ENCODE measurements at places on chromosomes 11 and 22. TPM values are rescaled to one million over a fixed set of nuclear protein-coding genes. Genes with fewer than 3 reads are reported as not detected.

DNA sequence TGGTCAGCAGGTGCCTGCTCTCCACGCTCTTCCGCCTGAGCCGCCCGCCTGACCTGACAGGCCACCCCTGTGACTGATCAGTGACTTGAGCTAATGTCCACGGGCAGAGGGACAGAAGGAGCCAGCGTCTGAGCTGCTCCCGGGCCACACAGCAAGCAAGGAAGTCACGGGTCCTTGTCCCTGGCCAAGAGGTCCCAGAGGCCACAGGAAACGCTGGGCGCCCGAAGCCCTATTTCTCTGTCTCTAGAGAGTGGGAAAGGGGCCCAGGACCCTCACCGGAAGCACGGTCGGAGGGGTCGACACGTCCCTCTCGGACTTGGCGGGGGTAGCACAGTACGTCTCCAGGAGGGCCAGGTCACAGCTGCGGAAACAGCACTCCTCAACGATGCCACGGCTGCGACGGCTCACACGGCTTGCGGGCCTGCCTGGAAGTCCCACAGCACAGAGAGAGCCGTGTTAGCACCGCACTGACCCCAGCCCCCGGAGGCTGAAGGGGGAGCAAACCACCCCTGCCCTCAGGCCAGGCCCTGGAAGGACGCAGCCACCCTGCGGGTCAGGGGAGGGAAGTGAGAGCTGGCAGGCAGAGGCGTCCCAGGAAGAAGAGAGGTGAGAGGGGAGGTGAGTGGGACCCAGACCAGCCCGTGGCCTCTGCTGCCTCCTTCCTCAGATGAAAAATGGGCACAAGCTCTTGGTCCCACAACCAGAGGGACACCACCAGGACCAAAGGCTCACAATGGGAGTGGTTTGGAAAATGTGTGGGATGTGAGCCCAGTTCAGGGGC, 5.8 kb downstream of the IGF2 start:
- no peaks in the 10 kb centered on the region for H3K36me3 ChIP-seq
- H3K27me3 ChIP-seq, result peaks cover 9% of the 10 kb centered on the region
- no peak overlapping the region for H3K4me3 ChIP-seq

- H3K4me3 ChIP-seq, result no peak overlapping the region
- no peak overlapping the region for H3K27ac ChIP-seq
- no peaks in the 10 kb centered on the region for H3K4me1 ChIP-seq
- no peak for DNase-seq
- no peaks in the 10 kb centered on the region for H3K27me3 ChIP-seq
Observed at GRCh38 chr22:49899530-49899929, 18.7 kb downstream of the ALG12 start.

GRCh38 chr11:93498161-93498560, 45.0 kb downstream of the SMCO4 start:
- H3K36me3 ChIP-seq, result no peaks in the 10 kb centered on the region
- no peak overlapping the region for H3K4me3 ChIP-seq
- DNase-seq, result no peak
- no peak overlapping the region for H3K27ac ChIP-seq
- no peaks in the 10 kb centered on the region for H3K4me1 ChIP-seq

DNA sequence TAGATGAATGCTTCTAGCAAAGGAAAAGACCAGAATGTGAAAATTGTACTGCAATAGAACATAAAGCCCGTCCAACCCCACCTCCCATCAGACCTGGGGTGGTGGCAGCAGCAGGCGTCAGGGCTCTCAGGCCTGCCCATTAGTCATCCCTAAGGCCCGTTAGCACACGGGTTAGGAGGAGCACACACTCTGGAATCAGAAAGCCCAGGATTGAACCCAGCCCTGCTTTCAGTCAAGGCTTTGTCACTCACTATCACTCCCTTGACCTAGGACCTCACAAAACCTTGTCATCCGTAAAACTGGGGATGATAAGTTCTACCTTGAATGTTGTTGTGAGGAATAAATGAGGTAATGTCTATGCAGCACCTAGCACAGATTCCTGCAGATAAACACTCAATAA, 26.9 kb downstream of the MICAL3 start:
- H3K4me3 ChIP-seq, result no peak overlapping the region
- peaks cover 5% of the 10 kb centered on the region for H3K4me1 ChIP-seq
- H3K36me3 ChIP-seq, result no peaks in the 10 kb centered on the region
- no peak for DNase-seq
- H3K27me3 ChIP-seq, result no peaks in the 10 kb centered on the region

GRCh38 chr11:112826026-112826425, 135.2 kb upstream of the NCAM1 start:
- no peak overlapping the region for H3K4me3 ChIP-seq
- no peaks in the 10 kb centered on the region for H3K27me3 ChIP-seq
- H3K27ac ChIP-seq, result no peak overlapping the region

The MYRF gene
- total RNA-seq, result 1.8 TPM

GRCh38 chr11:130145975-130146776, 13.4 kb upstream of the ST14 start:
- peak; percentile 26 for DNase-seq
- peaks cover 14% of the 10 kb centered on the region for H3K36me3 ChIP-seq
- no peak overlapping the region for H3K4me3 ChIP-seq

DNA sequence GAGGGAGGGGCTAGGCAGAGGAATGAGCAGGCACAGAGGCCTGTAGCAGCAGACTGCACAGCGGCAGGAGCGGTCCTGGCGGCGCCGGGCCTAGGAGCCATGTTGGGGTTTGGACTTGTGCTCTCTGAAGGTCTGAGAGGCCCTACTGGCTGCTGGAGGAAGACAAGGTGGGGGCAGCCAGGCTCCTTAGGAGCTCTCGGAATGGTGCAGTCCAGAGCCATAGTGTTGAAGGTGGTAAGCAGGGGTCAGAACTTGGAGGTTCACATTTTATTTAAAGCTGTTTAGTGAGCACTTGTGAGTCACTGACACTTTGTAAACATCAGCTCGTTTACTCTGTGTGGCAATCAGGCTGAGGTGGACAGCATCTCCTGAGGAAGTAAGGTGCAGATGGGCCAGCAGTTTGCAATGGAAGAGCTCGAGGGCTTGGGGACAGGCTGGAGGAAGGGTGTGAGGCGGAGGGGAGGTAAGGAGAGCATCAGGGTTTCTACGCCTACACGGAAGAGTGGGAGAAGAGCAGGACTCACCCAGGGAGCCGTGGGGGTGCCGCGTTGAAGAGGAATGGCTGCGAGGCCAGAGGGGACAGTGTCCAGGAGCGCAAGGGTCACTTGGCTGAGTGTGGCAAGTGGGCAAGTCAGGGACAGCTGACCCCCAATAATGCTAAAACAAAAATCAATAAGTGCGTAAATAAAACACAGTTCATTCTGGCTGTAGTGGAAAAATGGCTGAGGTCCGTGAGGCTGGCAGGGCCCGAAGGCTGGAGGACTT, 10.0 kb upstream of the TMEM191C start:
- no peaks in the 10 kb centered on the region for H3K4me1 ChIP-seq
- no peaks in the 10 kb centered on the region for H3K36me3 ChIP-seq
- H3K4me3 ChIP-seq, result no peak overlapping the region
- H3K27me3 ChIP-seq, result no peaks in the 10 kb centered on the region
- no peak overlapping the region for H3K27ac ChIP-seq

DNA sequence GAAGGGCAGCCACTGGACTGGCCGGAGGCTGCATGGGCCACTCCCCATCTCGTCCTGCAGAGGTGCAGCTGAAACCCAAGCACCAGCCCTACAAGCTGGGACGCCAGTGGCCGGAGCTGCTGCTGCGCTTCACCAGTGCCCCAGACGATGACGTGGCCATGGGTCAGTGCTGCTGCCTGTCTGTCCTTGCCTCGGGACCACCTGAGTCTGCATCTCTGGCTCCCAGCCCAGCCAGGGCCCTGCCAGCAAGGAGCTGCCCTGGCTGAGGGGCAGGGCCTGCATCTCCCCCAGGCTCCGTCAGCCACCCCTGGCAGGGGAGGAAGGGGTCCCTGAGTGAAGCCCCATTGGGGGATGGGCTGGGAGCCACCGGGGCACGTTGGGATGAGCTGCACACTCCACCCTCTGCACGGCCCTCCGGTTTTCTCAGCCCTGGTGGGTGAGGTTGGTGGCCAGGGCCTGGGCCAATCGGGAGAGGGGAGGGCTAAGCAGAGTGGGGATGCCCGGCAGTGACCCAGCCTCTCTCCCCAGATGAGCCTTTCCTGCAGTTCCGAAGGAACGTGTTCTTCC, 7.2 kb downstream of the FRMD8 start:
- DNase-seq, result no peak
- H3K4me1 ChIP-seq, result peaks cover 26% of the 10 kb centered on the region

GRCh38 chr22:48746789-48747425, 1080.8 kb downstream of the BRD1 start:
- no peak for DNase-seq
- H3K36me3 ChIP-seq, result no peaks in the 10 kb centered on the region
- no peaks in the 10 kb centered on the region for H3K27me3 ChIP-seq
- no peak overlapping the region for H3K4me3 ChIP-seq

DNA sequence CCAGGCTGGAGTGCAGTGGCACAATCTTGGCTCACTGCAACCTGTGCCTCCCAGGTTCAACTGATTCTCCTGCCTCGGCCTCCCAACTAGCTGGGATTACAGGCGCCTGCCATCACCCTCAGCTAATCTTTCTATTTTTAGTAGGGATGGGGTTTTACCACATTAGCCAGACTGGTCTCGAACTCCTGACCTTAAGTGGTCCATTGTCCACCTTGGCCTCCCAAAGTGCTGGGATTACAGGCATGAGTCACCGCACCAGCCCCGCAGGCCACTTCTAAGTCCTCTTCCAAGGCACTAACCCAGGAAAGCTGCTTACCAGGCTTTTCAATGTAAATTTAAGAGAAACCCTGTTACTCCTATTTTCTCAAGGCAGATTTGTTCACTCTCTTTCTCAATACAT, 50.4 kb downstream of the DENND5A start:
- no peak for DNase-seq
- H3K4me3 ChIP-seq, result no peak overlapping the region
- H3K27me3 ChIP-seq, result no peaks in the 10 kb centered on the region
- H3K36me3 ChIP-seq, result no peaks in the 10 kb centered on the region

- no peaks in the 10 kb centered on the region for H3K36me3 ChIP-seq
- no peaks in the 10 kb centered on the region for H3K4me1 ChIP-seq
- H3K27me3 ChIP-seq, result no peaks in the 10 kb centered on the region
- H3K27ac ChIP-seq, result no peak overlapping the region
Observed at GRCh38 chr11:73932781-73933180, 18.0 kb upstream of the DNAJB13 start.

The ANO9 gene
- total RNA-seq, result not detected

DNA sequence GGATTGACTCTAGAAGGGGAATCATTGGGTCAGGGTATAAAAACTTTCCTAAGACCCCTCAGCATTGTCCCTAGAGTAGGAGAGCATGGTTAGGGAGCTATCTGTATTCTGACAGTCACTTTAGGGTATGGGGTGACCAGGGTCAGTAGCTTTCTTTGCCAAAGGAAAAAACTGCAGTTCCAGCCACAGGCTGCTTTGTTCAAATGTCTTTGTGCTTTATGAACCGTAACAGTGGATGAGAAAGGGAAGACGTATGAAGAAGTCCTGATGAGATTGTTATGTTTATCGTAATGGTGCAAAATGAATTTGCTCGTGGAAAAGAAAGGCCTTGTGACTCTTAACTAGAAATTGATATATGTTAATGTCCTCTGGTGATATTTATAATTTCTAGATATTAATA, 30.0 kb downstream of the CYB5R2 start:
- no peaks in the 10 kb centered on the region for H3K27me3 ChIP-seq
- no peaks in the 10 kb centered on the region for H3K36me3 ChIP-seq
- no peaks in the 10 kb centered on the region for H3K4me1 ChIP-seq
- H3K4me3 ChIP-seq, result no peak overlapping the region

DNA sequence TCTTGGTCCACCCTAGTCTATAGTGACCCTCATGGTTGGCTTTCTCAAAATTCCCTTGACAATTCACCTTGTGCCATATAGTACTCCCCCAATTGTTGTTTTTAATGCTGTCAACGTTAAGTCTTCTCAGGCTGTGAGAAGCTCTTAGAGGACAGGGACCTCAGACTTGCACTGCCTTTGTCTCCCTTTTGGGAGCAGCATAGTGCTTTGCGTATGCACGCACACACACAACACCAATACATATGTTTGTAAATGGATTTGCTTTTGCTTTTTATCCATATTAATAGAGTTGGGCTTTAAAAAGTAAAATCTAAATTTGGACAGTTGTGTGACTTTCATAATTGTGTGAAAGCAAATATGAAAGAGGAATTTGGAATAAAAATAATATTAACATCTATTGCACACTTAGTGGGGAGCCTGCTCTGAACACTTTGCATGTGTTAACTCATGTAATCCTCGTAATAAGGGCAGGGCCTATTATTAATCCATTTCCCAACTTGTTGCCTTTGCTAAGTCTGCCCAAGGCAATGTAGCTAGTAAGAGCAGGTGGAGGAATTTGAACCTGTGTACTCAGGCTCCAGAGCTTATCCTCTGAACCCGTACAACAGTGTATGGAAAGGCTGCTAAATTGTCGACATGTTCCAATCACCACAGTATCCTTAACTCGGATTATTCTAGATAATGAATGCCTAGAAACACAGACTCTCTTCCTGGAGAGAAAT, 257.7 kb upstream of the NARS2 start:
- DNase-seq, result no peak
- H3K4me3 ChIP-seq, result no peak overlapping the region
- no peak overlapping the region for H3K27ac ChIP-seq
- no peaks in the 10 kb centered on the region for H3K27me3 ChIP-seq

GRCh38 chr11:2954263-2954662, 25.0 kb upstream of the PHLDA2 start:
- DNase-seq, result peak; percentile 38
- H3K4me1 ChIP-seq, result peaks cover 34% of the 10 kb centered on the region
- no peak overlapping the region for H3K4me3 ChIP-seq
- H3K27me3 ChIP-seq, result no peaks in the 10 kb centered on the region
- H3K27ac ChIP-seq, result peak overlapping the region; percentile 36
- peaks cover 34% of the 10 kb centered on the region for H3K36me3 ChIP-seq

DNA sequence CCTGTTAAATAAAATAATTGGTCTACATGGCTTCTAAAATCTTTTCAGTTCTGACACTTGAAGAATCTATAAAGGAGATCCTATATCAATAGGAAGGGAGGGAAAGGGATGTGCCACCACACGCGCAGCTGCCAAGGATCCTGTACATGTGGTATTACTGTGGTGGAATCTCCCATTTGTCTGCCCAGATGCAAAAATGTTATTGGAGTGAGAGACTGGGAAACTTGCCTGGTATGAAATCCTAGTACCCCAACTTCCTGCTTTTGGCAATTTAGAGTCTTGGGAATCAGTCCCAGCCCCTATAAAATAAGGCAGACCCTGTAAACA, 81.9 kb upstream of the PICALM start:
- DNase-seq, result no peak
- H3K27me3 ChIP-seq, result no peaks in the 10 kb centered on the region
- no peaks in the 10 kb centered on the region for H3K36me3 ChIP-seq
- no peak overlapping the region for H3K4me3 ChIP-seq

DNA sequence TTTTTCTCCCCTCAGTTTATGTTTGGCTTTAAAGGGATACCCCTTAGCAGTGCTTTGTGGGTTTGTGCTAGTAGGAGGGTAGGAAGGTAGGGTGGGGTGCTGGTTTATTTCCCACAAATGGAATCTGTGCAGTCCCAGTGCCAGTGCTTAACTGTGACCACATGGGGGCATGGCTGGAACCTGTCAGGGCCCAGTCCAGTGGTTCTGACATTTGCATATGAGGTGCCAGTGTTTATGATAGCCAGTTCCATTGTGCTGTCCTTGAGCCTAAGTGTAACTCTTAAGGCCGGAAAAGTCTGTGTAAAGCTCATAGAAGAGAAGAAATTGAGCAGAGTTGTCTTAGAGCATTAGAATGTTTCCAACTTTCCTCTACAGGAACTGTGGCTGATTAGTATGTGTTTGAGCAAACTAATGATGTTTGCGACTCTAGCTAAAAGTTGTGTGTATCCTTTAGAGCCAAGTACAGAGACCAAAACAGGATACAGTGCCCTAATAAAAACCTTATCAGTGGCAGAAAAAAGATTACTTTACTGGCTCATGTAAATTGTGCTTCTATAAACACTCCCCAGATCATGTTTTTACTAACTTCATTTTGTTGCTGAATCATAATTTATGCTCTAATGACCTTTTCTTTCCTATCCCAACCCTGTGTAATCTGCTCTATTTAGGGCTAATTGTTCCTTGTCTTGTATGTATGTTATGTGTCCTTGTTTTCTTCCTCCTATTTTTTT, 38.1 kb downstream of the DIXDC1 start:
- H3K27me3 ChIP-seq, result no peaks in the 10 kb centered on the region
- peak overlapping the region; percentile 29 for H3K27ac ChIP-seq
- no peaks in the 10 kb centered on the region for H3K36me3 ChIP-seq

All from endothelial cell of umbilical vein (primary cell).